ENCODE measurements at places on chromosomes 2 and 18.

- no peak for DNase-seq
Measured at GRCh38 chr2:159879051-159879604, 81.1 kb upstream of the CD302 start.

GRCh38 chr2:101956465-101957438 is 35.0 kb upstream of the IL1R2 start:
- no peak for DNase-seq

- DNase-seq: no peak
Measured at GRCh38 chr2:150706561-150706960, 219.1 kb upstream of the RND3 start.

DNA sequence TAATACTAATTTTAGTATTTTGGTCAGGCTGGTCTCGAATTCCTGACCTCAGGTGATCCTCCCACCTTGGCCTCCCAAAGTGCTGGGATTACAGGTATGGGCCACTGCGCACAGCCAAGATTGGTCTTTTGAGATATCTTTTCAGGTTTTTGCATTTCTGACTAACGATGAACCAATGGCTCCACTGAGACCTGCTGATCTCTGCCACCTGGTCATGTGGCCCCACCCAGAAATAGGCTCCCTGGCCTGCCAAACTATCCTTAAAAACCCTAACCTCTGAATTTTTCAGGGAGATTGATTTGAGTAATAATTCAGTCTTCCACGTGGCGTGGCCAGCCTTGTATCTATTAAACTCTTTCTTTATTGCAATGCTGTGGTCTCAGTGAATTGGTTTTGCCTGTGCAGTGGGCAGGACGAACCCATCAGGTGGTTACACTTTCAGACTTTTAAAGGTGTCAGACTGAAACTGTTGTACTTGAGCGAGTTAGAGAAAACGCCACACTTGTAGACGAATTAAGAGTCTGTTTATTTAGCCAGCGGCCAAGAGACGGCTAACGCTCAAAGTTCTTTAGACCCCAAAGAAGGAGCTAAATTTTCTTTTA is 85.8 kb upstream of the MSH6 start:
- no peak for DNase-seq

GRCh38 chr18:22503803-22504202 is 86.1 kb upstream of the CTAGE1 start:
- DNase-seq: peak; percentile 22

- DNase-seq: peak; percentile 43
Measured at GRCh38 chr2:20438334-20439192, 8.3 kb upstream of the RHOB start.

DNA sequence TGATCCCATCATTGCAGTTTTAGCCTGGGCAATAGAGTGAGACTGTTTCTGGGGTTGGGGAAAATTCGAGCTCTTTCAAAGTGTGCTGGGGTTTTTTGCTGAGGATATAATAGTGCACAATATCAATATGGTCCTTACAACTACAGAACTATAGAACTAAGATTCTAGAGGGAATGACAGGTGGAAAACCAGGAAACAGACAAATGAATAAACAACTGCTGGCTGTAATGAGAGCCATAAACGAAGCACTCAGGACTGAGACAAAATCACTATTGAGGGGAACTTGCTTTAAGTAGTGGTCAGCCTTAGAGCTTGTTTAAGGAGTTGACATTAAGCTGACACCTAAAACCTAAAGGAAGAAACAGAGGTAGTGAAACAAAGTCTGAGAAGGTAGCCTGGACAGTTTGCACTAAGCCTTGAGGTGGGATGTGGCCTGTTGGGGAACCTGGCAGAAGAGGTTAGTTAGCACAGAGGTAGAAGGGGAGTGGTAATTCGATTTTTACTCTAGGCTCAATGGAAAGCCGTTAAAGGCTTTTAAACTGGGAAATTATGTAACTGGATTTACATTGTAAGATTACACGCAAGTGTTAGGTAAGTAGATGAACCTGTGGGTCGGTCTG is 33.8 kb downstream of the LCLAT1 start:
- DNase-seq: no peak

GRCh38 chr2:19744456-19745199 is 157.2 kb downstream of the TTC32 start:
- DNase-seq: no peak

DNA sequence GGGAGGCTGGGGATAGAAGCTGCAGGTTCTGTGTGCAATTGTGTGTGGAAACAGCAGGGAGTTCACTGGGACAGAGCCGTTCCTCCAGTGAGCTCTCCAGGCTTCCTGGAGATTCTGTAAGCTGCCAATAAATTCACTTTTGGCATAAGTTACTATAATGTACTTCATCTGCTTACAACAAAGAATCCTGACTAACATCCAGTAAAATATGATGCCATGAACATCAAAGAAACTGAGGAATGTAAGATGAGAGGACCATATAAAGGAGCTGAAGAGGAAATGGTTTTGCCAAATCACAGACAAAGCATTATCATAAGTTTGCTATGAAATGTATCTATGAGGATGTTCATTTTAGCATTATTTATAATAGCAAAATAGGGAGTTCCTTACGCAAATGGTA is 175.3 kb downstream of the KCNE4 start:
- DNase-seq: no peak
